ENCODE measurements at places on chromosomes 5 and 9.

GRCh38 chr9:130448035-130448624 lies 3.4 kb downstream of the ASS1 start:
- DNase-seq: no peak

GRCh38 chr5:141199359-141200235 lies at the start of gene PCDHB11:
Gene PCDHB11 (plus strand): TSS chr5:141199627. CDS start chr5:141199775, 148 bp downstream.
- no peak for DNase-seq

DNA sequence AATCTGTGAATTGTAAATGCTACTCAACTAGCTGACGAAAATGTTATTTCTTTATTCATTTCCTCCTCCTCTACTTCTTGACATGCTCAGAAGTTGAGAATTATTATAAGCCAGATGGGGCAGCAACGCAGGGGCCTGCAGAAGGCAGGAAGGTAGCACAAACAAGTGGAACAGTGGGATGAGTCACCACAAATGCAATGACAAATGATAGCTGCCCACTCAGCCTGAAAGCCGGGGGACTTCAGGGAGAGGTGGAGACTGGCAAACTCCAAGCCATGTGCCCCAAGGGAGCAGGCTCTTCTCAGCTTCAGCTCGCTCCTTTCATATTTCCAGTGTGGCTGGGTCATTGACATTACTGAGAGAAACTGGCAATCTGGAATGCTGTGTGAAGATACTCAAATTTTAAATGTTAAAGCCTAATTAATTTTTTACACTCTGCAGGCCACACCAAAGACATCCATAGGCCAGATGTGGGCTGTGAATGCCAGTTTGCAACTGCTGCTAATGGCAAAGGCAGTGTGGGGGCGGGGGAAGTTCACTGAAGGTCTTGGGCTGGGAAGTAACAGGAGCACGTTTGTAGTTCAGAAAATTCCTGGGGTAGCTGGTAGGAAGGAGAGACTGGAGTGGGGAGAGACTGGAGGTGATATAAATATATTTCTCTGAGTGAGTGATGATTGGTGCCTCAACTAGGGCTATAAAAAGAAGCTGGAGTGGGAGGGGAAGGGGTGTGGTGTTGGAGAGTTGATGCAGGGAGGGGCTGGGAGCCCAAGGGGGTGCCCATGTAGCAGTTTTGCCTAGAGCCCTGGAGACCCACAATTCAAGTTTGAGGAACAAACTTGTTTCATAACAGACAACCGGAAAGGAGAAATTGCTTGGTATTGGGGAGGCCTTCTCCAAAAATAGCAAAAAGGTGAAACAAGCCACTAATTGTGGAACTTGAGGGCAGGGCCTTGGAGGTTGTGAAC lies 20.8 kb upstream of the ADRB2 start:
- DNase-seq: no peak

DNA sequence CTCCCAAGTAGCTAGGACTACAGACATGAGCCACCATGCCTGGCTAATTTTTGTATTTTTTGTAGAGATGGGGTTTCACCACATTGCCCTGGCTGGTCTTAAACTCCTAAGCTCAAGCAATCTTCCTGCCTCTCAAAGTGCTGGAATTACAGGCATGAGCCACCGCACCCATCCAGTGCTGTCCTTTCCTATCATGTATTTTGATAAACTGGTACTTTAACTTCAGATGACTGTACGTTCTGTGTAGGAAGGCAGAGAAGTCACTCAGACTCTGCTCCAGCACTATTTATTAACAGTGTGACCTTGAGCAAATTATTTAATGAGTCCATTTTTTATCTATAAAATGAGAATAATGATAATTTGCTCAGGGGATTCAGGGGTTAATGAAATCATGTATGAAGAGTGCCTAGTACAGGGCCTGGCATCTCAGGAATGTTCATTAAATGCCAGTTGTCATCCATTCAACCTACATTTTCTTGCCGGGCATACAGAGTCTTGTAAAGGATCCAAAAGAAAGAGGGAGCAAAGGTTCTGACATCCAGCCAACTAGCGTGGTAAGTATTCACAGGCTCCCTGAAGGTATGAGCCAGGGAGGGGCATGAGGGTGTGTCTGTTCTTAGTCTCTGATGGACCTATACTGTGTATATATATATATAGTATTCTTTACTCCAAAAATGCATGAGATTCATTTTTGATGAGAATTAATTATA lies 201.9 kb downstream of the PBX3 start:
- no peak for DNase-seq

- DNase-seq: no peak
Observed at GRCh38 chr9:87140605-87141109, 193.4 kb upstream of the GAS1 start.

- no peak for DNase-seq
Observed at GRCh38 chr5:52010454-52010853, 627.2 kb downstream of the ISL1 start.
